ENCODE measurements at places on chromosomes 12 and 14.

GRCh38 chr12:45768194-45768593 is 38.7 kb downstream of the ARID2 start:
- no peak for DNase-seq

DNA sequence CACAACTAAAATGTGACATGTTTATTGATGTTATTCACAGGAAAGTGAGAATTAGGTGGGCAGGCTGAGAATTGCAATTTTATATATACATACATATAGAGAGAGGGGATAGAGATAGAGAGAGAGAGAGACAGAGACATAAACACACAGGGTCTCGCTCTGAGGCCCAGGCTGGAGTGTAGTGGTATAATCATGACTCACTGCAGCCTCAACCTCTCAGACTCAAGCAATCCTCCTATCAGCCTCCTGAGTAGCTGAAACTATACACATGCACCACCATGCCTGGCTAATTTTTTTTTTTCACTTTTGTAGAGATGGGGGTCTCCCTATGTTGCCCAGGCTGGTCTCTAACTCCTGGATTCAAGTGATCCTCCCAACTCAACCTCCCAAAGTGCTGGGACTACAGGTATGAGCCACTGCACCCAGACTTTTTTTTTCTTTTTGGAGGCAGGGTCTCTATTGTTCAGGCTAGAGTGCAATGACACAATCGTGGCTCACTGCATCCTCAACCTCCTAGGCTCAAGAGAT is 49.1 kb downstream of the R3HDM2 start:
- no peak for DNase-seq

- DNase-seq: no peak
These were observed 22.0 kb downstream of the TTC9 start for GRCh38 chr14:70663707-70664179.

- no peak for DNase-seq
These were observed 136.3 kb downstream of the AEBP2 start for GRCh38 chr12:19575337-19576243.

DNA sequence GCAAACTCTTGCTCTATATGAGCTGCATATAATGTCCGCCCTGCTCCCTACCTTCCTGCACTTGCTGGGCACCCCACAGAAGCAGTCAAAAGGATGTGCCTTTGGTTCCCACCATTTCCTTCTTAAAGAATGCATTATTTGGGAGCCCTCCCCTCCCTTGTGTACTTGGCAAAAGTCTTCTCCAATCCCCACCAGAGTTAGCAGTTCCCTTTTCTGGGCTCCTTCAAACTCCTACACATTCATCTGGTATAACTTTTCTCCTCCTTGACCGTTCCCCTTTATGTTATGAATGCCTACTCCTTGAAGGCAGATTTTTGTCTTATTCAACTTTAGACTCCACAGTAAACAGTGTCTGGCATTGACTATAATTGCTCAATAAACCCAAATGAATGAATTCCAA is 27.8 kb downstream of the AREL1 start:
- DNase-seq: no peak

- DNase-seq: peak; percentile 66
These were observed 2.9 kb upstream of the ZFP36L1 start for GRCh38 chr14:68795597-68796417.

DNA sequence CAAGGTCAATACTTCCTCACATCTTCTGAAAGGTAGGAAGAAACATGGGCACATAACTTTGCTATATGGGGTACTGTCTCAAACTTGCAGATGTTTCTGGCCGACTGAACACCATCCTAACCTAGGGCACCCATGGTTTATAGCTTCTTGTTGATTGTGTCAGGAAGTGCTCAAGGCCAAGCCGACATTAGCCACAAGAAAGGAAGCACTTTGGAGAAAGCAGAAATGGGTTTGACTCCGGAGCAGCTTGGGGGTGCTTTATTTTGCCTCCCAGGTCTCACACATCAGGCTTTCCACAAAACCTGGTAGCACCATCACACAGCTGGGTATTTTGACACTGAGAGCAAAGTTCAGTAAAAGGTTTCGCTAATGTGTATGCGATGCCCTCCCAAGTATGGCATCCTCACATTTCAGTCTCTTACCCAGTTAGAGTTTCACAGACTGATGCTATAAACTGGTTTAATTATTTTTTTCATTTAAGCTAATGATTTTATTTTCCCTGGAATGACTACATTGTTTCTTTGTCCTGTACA is 25.2 kb upstream of the BHLHE41 start:
- DNase-seq: no peak

DNA sequence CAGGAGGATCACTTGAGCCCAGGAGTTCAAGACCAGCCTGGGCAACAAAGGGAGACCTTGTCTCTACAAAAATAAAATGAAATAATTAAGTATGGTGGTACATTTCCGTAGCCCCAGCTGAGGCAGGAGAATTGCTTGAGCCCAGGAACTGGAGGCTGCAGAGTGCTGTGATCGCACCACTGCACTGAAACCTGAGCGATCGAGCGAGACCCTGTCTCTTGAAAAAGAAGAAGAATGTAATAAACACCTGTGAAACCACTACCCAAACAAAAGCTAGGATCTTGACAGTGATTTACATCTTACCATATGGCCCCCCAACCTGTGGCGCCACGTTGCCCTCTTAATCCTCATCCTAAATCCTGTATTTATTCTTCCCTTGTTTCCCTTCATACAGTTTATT is 5.7 kb upstream of the DTX1 start:
- DNase-seq: no peak

DNA sequence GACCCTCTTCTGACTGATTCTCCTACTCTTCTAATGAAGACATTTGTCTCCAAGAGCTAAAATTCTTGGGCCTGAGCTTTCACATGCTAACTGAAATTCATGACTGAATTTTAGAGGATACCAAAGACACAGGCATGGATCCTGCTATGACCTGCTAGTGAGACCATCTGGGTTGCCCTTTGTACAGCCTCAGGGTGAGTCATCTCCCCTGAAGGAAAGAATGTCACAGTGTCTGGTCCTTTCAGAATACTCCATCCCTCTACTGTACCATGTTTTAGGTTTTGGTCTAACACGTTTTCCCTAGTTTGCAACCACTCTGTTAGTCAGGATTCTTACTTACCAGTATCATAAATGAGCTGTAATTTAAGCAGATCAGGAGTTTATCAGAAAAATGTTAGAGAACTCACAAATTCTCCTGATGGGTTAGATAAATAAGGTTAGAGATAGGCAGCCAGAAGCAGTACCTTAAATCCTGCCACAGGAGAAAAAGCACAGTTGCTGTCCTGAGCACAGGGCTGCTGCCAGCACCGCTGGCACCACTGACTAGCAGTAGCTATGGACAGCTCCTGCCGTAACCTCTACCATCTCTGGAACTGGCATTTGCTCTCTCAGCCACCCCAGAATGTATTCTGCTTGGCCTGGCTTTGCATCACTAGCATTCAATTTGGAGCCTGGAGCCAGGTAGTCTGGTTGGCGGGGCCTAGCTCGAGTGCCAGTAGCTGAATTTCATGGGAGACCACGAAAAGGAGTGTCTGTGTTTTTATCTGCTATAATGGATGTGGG is 127.6 kb downstream of the ANO6 start:
- DNase-seq: no peak

GRCh38 chr14:60253649-60254048 is 4.6 kb downstream of the PPM1A start:
- no peak for DNase-seq

DNA sequence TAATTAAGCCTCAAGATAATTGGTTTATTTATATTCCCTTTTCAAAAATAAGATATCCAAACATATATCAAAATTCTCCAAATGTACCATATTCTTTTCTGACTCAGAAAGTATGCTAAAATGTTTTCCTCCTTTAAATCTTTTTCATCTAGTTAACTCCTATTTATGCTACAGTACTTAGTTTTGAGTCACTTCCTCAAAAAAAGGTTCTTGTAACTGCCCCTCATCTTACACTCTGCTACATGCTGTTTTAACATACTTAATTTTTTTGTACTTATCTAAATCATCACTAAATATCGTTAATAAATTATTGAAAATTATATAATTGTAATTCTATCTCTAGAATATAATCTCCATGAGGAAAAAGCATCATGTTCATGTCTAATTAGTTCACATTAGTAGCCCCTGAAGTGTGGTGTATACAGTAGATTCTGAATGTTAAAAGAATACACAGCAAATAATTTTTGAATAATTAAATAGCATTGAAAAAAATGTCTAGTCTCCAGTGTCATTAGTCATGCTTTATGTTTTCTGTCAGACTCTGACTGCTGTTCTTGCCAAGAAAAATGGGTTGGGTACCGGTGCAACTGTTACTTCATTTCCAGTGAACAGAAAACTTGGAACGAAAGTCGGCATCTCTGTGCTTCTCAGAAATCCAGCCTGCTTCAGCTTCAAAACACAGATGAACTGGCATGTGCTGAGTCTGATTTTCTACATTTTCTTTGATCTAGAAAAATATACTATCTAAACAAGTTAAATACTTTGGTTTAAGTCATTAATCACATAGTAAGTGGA is 3.5 kb downstream of the KLRD1 start:
- DNase-seq: no peak

DNA sequence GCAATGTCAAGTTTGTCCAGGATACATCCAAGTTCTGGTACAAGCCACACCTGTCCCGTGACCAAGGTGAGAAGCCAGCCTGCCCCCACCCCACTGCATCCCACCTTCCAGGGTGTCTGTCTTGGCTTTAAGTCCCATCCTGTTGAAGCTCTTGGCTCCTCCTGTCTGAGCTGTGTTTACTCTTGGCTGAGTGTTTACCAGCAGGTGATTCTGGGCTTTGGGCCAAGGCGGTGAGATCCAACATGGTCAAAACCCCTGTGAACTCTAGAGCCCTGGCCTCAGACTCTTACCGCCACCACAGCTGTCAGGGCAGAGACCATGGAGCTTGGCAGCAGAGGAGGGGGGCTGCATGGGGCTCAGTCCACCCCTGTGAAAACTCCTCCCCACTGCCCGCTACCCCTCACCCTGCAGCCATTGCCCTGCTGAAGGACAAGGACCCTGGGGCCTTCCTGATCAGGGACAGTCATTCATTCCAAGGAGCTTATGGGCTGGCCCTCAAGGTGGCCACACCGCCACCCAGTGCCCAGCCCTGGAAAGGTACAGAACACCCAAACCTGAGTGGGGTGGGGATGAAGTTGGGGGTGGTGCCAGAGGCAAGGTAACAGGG is 11.6 kb downstream of the TNS2 start:
- no peak for DNase-seq

- DNase-seq: no peak
These were observed 23.1 kb downstream of the AEBP2 start for GRCh38 chr12:19462406-19462805.

DNA sequence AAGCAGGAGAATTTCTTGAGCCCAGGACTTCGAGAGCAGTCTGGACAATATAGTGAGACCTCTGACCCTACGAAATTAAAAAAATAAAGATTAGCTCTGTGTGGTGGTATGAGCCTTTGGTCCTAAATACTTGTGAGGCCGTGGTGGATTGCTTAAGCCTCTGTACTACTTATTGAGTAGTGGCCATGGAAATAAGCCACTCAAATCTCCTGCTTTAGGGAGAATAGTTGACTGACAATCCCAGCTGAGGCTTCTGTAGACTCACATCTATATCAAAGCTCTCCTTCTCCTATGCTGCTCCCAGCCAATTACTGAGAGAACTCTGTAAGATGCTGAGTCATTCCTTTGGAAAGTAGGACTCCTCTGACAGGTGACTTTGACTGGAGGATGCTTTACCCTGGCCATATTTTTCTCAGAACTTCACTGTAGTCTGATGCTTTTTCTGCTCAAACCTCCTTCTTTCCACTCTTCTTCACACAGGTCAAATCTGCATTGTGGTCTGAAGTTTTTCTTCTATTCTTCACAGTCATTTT is 420.2 kb downstream of the SLC6A15 start:
- DNase-seq: no peak

- DNase-seq: peak; percentile 26
These were observed 745 bp downstream of the CDCA4 start for GRCh38 chr14:105019861-105020814.

- no peak for DNase-seq
These were observed 222.7 kb upstream of the PLXNC1 start for GRCh38 chr12:93925585-93926205.

All from activated CD8-positive, alpha-beta memory T cell treated with anti-CD3 and anti-CD28 coated beads for 4 hours (primary cell).